ENCODE measurements at places on chromosomes 13 and 19. TPM values are rescaled to one million over a fixed set of nuclear protein-coding genes. Genes with fewer than 3 reads are reported as not detected.

Gene ADGRE1
- total RNA-seq, result 15.8 TPM

Gene HTR2A
- total RNA-seq, result not detected

Gene CGB5
- total RNA-seq, result 35.7 TPM

Gene RAB20
- total RNA-seq, result 14.3 TPM

Gene OR7E24
- total RNA-seq, result not detected

Gene ZIM2
- total RNA-seq, result 4.8 TPM

Gene SUGT1
- total RNA-seq, result 69.2 TPM

Gene LGI4
- not detected for total RNA-seq

Gene FOXA3
- 2.6 TPM for total RNA-seq

Gene CYP4F8
- total RNA-seq, result not detected

Gene FBXO27
- 2.6 TPM for total RNA-seq

Gene SYT5
- total RNA-seq, result not detected

Gene ZIK1
- 12.5 TPM for total RNA-seq

Gene GFY
- total RNA-seq, result not detected

Gene RXFP2
- not detected for total RNA-seq

Gene SIGLEC10
- total RNA-seq, result not detected

Gene MAMSTR
- 0.34 TPM for total RNA-seq

Gene FCHO1
- 0.91 TPM for total RNA-seq

Gene RPS5
- 3,633 TPM for total RNA-seq

Measured in Daoy (cell line).